ENCODE measurements at places on chromosomes 5 and 9.

DNA sequence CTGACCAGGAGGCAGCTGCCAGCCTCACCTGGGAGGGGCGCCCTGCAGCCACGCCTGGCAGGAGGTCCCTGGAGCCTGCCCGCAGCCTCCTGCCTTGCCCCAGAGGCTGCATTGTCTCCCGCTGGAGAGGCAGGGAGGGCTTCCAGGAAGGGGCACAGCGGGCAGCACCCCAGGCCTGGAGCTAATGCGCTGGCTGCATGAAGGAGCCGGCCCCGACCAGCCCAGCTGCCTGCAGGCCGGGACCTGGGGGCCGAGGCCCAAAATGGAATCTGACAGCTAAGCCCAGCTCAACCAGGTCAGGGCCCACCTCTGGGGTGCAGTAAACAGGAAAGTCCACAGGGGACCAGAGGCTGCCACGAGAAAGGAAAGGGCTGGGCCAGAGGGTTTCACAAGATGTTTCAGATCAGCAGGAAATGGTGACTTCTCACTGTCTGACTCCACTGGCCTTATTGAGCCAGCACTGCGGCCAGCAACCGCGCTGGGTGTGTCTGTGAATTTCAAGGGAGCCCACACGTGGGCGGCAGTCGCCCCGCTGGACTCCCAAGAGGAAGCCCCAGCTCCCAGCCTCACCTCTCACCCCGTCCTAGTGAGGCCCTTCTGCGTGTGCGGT, 18.6 kb upstream of the NOTCH1 start:
- no peak for DNase-seq

- no peak for DNase-seq
Observed at GRCh38 chr5:133471699-133472098, 140.6 kb downstream of the FSTL4 start.

- DNase-seq, result no peak
Observed at GRCh38 chr9:107219486-107220077, 63.5 kb upstream of the RAD23B start.

DNA sequence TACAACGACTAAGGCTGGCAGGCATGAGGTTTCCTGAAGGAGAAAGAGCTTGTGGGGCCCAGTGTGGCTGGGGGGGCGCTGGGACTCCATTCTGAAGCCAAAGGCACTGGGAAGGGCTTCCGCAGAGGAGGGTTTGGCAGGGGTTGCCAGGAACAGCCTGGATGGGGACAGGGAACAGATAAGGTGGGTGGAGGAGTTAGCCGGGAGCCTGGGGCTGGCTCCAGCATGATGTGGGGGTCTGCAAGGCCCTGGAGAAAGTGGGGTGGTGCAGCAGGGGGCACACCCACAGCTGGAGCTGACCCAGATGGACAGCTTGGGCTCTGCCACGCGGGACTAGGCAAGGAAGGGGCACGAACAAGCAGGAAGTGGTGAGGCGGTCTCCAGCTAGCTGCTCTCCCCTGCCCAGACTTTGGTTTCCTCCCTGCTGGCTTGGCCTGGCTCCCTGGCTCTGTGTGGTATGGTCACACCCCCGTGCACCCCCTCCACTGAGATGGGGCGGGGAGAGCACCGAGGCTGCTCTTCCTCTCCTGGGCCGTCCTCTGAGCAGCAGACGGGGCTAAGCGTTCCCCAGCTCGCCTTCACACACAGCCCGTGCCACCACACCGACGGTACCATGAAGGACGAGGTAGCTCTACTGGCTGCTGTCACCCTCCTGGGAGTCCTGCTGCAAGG, at the start of gene LTC4S:
Gene LTC4S (plus strand): TSS at position 519 of the 672 bp plus-strand sequence. CDS start 95 bp downstream, at position 614.
- no peak for DNase-seq

DNA sequence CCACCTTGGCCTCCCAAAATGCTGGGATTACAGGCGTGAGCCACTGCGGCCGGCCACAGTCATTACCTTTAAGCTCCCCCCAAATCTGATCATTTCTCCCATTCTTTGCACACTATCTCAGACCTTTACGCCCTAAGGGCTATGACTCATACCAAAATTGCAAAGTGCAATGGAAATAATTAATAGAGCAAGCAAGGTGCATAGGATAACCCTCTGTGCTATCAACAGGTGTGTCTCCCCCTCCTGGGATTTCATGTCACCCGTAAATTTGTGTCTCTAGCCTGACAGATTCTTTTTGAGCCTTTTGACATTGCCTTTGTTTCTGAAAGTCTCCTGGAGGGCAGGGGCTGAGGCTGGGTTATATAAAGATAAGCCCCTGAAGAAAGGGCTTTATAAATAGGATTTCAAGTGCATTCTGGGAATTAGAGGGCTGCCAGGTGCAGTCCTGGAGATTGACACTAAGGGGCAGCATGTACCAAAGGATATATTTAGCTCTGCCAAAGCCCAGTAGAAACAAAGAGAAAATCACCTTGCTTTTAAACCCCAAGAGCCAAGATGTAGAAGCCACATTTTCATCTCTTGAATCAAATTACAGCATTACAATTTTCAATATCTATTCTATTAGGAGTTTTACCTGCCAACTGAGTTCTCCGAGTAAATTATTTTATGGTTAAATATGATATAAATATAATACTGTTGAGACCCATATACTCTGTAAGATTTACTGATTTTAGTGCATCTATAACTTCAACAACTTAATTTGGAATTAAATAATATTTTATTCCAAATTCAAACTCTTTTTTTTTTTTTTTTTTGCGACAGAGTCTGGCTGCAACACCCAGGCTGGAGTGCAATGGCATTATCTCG, 18.2 kb downstream of the S100Z start:
- DNase-seq, result no peak

DNA sequence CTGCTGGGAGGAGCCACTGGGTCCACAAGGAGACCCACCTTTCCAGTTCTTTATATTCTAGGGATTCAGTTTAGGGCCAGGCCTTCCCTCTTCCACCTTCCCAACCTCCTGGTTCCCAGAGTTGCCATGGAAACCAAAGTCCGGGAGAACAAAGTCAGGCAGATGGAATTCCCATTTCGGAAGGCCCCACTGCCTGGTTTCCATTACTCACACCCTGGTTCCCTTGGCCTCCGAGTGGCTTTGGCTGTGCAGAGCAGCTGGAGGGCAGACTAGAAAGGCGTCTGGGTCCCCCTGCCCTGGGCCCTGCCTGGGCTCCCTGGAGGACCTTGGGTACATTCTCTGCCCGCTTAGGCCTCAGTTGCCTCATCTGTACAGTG, 136.1 kb downstream of the RGS3 start:
- no peak for DNase-seq

- no peak for DNase-seq
Observed at GRCh38 chr5:103258957-103259704, 568 bp downstream of the MACIR start.

- DNase-seq, result no peak
Observed at GRCh38 chr5:73298251-73298771, 125.3 kb downstream of the TMEM174 start.

DNA sequence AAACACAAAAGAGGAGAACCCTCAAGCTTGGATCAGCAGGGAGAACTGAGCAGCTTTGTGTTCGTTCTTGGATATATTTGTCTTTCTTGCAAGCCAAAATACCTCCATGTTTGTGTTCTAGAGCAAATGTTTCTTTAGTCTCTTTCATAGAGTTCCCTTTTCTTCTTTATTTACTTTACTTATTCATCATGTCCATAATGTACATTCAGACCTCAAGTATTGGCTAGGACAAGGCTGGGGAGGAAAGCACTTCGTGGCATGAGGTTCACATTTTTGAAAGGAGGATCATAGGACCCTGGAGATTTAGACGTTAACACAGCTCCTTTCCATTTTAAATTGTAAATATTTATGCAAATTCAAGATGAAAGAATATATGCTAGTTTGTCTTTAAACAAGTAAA, 590.2 kb upstream of the MEF2C start:
- no peak for DNase-seq

DNA sequence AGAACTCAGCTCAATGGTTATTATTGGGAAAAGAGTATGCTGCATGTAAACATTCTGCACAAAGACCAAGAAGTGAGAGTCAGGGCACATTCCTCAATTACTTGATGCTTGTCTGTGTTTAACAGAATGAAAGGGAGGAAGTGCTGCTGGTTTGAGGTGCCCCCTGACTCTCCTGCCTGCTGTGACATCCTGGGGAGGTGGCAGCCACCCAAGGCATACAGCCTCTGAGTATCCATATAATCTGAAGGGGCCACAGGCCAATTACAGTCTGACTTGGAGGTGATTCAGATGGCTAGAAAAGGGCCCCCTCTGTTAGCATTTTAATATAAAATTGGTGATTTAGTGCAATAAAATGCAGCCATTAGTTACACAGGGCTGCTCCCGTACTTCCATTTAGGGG, 313.8 kb downstream of the ASTN2 start:
- DNase-seq, result no peak

- DNase-seq, result no peak
Observed at GRCh38 chr5:141398608-141399007, 861 bp downstream of the PCDHGB5 start.

GRCh38 chr5:601771-602465, 10.2 kb upstream of the CEP72 start:
- no peak for DNase-seq

- DNase-seq, result no peak
Observed at GRCh38 chr9:129673602-129674001, 8.2 kb downstream of the PRRX2 start.

GRCh38 chr5:171271798-171272197, 37.2 kb upstream of the TLX3 start:
- no peak for DNase-seq

Data from SIG-M5 (cell line).